ENCODE measurements at places on chromosomes 3 and 15.

DNA sequence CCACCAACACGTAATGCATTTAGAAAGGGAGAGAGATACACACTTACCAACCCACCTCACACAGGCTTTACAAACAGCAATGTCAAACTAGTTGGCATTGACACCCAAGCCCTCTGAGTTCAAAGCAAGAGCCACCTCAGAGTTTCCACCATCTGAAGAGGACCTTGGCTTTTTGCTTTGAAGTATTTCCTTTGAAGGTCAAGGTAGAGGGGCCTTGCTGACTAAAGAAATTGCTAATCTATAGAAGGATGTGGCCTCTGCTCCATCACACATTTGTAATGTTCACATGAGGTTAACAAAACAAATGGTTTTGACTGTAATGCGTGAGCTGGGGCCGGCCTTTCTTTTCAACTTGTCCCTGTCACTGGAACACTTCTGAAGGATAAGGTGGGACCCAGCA, 117.7 kb downstream of the POLR2M start:
- no peak for DNase-seq

DNA sequence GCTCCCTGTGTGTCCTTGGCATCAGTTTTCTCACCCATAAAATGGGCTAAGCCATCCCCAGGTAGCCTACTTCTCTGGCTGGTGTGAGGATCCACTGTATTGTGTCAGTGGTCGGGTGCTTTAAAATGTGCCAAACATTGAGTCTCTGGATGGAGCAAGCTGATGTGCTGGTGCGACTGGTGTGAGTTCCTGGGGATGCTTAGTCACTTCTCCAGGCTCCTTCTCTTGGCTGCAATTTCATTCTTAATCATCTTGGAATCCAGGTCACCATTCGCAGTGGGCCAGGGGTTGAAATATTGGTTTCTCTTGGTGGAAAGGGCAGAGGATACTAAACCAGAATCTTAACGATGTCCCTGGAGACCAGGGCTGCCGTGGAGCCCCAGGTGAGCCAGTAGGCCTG, 29.3 kb downstream of the SCN5A start:
- DNase-seq: no peak

GRCh38 chr3:107681396-107681795, 158.6 kb downstream of the BBX start:
- DNase-seq: no peak

- no peak for DNase-seq
Measured at GRCh38 chr3:94234177-94234788, 171.4 kb downstream of the NSUN3 start.

GRCh38 chr3:160224811-160225175, 429 bp upstream of the C3orf80 start:
- DNase-seq: no peak

DNA sequence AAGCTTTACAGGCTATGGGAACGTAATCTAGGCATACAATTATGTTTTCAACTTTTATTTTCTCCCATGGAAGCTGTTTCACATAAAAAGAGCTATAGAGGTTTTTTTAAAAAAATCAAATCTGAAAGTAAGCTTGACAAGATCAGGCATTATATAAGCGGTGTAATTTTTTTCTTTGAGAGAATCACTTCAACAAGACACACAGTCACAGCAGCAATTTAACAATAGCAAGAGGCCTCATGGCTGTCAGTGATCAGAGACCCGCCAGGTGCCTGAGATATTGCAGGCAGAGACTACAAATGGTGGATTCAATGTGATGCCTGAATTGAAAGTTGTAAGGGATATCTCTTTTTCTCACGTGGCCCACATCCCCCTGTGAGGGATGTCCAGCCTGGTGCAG, 270.5 kb upstream of the TBC1D5 start:
- DNase-seq: no peak

- no peak for DNase-seq
Measured at GRCh38 chr3:133124511-133124910, 86.3 kb downstream of the TMEM108 start.

DNA sequence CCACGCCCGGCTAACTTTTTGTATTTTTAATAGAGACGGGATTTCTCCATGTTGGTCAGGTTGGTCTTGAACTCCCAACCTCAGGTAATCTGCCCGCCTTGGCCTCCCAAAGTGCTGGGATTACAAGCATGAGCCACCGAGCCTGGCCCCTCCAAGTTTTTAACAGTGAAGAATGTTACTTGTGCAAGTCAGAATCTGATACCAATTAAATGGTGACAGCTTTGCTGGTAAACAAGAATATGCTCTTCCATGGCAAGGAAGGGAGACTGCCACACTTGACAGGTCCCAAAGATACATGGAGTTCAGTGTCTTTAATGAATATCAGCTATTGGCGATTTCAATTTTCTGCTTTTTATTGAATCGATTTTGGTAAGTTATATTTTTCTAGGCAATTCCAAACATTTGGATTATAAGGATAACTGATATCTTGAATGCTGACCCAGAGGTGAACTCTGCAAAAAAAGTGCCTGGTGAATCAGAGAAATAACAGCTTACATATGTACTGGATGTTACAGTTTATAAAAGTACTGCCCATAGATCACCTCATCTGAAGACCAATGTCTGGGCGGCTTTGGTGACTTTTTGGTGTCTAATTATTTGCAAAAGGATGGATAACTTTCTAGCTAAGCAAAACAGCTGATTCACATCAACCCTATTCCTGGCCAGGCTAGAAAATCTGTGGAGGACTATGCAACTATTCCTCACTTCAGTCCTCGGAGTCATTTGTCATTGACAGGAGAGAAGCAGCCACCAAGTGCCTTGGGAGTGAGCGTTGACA, 1.2 kb downstream of the PARP16 start:
- no peak for DNase-seq

GRCh38 chr3:136893848-136894443, 31.9 kb downstream of the NCK1 start:
- no peak for DNase-seq

- no peak for DNase-seq
Measured at GRCh38 chr3:148146241-148146640, 551.5 kb upstream of the AGTR1 start.

DNA sequence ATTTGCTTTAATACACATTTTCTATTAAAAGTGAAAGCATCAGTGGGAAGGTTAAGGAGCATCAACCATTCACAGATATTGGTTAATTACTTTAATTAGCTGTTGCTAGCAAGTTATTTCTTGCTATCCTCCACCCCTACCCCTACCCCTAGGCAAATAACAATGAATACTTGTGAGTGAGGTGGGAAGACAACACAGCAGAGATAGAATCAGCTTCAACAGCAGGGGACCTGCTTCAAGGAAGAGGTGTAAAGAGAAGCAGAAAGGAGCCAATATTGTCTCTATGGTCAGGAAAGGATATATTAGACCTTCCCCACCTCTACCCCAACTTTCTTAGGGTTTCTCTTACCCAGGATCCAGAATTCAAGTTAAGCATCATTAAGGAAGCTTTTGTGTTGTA, 149.4 kb downstream of the SNRK start:
- DNase-seq: no peak

DNA sequence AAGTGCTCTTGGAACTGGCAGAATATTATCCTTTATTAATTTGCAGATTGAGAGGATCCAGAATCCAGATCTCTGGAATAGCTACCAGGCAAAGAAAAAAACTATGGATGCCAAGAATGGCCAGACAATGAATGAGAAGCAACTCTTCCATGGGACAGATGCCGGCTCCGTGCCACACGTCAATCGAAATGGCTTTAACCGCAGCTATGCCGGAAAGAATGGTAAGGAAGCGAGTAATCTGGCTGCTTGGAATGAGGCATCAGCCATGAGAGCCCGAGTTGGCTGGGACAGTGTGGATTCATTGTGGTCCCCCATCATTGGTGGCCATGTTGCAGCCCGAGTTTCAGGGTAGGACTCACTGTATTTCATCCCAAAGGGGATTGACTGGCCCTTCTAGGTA, 47.1 kb downstream of the PARP14 start:
- no peak for DNase-seq

DNA sequence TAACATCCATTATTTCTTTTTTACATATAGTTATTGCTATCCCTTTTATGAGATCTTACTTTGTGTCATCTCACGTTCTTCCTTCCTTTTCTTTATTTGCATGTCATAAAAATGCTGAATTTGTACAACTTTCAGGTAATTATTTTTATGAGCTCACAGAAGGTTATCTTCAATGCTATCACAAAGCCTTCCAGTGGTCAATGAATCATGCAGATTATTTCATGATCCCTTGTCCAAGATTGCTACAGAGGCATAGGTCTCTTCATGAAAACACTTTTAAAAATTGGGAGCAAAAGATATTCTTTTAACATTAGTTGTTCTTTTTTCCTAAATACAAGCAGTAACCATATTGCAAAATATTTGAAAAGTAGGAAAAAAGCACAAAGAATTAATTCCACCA, 880.1 kb upstream of the NR2F2 start:
- no peak for DNase-seq

GRCh38 chr3:172275586-172275985, 172.7 kb downstream of the GHSR start:
- DNase-seq: no peak
